Stimulated activated CD4-positive, alpha-beta T cell treated with anti-CD3 and anti-CD28 coated beads, Interleukin-2, amount 100 ng/mL, for 24 hours (primary cell): ENCODE measurements at places on chromosomes 1 and 21.

DNA sequence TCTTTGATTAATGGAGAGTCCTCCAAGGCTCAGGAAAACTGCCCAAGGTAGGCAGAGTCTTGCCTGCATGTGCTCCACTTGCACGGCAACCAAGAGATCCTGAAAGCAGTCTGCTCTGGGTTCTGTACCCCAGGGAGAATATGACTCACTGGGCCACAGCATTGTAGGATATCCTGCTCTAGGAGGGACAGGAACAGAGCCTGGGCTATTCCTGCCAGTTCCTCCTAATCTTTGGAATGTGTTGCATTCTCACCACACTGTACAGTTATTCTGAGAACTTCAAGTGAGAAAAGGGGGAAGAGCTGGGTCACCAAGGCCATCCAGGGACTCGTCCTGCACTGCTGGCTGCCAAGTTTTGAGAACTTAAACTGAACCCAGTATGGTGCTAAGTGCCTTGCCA lies 278.5 kb downstream of the MATN1 start:
- DNase-seq = no peak

DNA sequence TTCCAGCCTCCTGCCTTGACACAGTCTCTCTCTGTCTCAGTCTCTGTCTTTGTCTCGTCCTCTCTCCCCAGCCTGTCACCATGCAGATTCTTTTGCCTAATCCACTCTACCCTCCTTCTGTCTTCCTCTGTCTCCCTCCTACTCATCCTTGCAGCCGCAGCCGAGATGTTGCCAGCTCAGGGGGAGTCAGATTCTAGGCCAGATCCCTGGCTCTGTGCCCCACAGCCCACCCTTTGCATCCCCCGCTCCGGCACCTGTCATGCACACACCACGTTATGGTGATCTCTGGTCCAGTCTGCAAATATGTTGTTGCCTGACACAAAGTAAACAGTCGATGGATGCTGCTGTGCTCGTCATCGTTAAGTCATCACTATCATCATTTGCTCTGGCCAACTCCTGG lies 35.5 kb upstream of the IGSF21 start:
- DNase-seq = no peak

GRCh38 chr21:18601146-18601545 lies 197.6 kb upstream of the TMPRSS15 start:
- no peak for DNase-seq

GRCh38 chr1:209823143-209824041 lies 4.4 kb upstream of the UTP25 start:
- no peak for DNase-seq

- peak; percentile 55 for DNase-seq
Observed at GRCh38 chr1:165871311-165872067, 44.1 kb downstream of the UCK2 start.

DNA sequence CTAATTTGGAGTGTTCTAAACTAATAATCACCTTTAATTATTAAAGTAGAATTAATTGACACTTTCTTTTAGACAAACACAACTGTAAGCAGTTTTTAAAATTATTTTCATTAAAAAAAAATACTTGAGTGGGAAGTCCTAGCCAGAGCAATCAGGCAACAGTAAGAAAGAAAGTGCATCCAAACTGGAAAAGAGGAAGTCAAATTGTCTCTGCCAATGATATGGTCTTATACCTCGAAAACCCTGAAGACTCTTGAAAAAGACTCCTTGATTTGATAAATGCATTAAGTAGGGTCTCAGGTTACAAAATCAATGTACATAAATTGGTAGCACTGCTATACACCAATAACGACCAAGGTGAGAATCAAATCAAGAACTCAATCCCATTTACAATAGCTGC lies 83.0 kb upstream of the GADD45A start:
- no peak for DNase-seq

DNA sequence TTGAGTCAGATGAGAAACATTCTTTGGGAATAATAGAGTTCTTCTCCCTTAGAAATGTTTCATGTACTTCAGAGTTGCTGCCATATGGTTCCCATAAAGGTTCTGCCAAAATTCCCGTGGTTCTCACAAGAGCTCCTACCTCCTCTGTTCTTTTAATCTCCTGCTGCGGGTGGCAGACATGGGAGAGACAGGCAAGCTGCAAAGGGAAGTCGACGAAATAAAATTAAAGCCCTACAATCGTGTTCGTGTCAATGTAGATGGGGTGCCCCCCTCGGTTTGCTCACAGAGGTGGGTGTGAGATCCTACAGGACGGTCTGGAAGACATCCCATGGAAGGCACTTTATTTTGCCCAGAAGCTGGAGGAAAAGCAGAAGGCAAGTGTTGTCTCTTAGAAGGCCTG lies 276.0 kb downstream of the RWDD3 start:
- no peak for DNase-seq

DNA sequence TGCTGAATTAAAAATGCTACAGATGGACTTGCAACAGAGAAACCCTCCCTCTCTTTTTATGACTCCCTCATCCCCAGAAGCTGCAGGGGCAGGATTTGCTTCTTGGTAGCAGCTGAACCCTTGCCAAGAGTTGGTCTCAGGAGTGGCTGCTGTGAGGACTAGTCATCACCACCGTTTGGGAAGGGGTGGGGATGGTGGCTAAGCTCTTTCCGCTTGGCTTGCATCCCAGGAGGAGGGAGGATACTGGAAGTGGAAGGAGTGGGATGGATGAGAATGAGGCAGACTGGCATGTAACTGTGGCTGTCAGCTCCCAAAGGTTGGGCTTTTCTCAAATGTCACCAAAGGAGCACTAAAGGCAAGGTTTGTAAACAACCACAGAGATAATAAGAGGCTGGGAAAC lies 50.8 kb upstream of the COL24A1 start:
- no peak for DNase-seq

GRCh38 chr1:178345238-178345637 lies 151.5 kb downstream of the CLEC20A start:
- no peak for DNase-seq

GRCh38 chr21:36551731-36552433 lies 72.0 kb upstream of the CLDN14 start:
- no peak for DNase-seq

GRCh38 chr1:53155534-53155933 lies 13.1 kb upstream of the SLC1A7 start:
- no peak for DNase-seq

DNA sequence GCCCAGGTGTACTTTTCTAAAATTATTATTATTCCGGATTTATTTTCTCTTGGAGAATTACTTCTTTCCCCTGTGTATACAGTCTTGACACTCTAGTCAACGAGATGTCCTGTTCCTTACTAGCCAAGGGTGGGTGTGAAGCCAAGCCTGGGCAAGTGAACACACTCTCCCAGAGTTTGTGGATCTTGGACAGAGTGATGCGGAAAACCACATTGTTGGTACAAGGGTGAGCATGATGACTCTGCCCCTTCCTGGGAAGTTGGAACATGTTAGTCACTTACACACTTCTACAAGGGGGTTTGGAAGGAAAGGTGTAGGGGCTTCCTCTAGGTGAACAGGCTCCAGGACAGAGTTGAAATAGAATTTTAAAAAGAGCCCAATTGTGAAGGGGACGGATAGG lies 20.0 kb upstream of the RD3 start:
- DNase-seq = no peak

DNA sequence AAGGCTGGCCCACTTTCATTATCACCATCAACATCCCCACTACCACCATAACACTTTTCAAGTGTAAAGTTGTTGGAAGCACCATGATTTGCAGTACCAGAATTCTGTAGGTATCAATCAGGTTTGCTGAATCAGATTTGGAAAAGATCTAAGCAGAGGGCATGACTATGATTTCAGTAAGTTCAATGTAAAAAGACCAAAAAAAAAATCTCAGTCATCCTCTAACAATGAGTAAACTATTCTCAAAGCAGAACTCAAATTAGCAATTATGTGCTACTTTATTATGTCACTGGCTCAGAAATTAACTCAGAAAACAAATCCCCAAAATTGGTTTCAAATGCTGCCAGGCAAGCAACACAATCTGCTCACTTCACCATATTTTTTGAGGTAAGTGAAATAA lies 187.8 kb upstream of the HP1BP3 start:
- no peak for DNase-seq

DNA sequence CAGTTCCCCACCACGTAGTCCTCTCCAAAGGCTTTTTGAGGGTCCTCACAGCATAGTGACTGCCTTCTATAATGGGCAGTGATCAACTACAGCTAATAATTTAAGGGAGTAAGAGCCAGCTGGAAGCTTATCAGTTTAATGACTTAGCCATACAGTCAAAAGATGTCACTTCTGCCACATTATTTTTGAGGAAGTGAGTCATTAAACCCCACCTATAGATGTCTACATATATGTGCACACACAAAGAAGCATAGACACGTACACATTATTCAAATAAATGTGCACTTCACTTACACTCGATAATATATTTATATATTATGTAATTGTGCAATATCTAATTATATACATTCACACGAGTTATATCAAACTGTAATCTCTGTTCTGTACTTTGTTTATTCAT lies 1704.7 kb downstream of the KCNT2 start:
- no peak for DNase-seq

DNA sequence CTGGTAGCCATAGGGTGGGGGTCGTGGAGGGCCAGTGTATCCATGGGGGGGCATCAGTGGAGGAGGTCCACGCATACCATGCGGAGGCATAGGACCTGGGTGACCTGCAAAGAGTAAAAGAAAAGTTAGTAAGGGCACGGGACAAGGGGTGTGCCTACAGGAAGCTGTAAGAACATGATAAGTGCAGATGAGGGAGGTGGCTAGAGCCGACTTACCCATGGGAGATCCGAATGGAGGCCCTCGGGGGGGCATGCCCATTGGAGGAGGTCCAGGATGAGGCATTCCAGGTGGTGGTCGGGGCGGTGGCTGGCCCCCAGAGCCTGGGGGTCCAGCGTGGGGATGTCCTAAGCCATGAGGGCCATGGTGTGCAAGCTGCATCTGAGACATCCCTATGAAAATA lies 4.0 kb downstream of the SF3B4 start:
- DNase-seq = no peak

DNA sequence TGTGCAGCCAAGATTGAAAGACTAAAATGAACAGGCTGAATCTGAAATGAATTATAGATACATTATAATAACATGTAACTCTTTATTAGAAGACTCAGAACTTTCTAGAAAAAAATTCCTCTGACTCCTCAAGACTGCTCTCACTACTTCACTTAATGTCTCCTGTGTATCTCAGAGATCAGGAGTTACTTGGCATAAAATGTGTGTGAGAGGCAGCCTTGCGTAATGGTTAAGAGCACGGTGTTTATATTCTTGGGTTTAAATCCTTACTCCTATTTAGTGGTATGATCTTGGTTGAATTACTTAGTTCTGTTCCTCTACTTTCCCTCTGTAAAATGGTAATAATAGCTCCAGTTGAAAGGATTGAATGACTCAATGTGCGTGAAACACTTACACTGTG lies 634.9 kb downstream of the LTN1 start:
- DNase-seq = no peak

DNA sequence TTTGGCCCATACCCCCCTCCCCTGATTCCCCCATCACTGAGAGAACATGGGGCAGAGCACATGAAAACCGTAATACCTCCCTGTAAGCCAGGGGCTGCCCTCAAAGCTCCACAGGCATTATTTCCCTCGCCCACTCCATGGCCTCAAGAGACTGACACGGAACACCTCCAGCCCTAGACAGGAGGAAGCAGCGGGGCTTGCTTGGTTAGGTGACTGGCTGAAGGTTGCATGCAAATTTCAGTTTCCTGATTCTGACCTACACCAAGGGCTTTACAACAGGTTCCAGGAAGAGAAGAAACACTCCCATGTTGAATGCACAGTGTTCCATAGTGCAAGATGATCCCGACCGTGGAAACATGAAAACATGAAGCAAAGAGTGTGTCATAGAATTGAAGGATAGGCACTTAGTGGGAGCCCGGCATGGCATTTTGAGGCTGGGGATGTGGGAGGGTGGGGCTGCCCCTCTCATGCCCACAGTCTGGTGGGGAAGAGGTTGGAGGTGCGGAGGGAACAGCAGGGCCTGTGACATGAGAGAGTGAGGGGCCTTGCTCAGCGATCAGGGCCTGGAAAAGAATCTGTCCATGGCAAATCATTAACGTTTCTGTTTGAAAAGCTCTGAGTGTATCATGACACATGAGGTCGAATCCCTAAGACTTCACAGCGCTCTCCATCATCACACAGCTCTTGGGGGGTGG lies 33.5 kb downstream of the GPR137B start:
- DNase-seq = no peak

- no peak for DNase-seq
Observed at GRCh38 chr1:153750026-153750995, 22.5 kb downstream of the INTS3 start.

GRCh38 chr1:208192995-208193394 lies 51.2 kb downstream of the PLXNA2 start:
- no peak for DNase-seq

- no peak for DNase-seq
Observed at GRCh38 chr21:45943630-45944540, 37.7 kb upstream of the COL6A1 start.

GRCh38 chr1:11129649-11130390 lies 30.2 kb upstream of the EXOSC10 start:
- no peak for DNase-seq

- DNase-seq = no peak
Observed at GRCh38 chr1:199574950-199575349, 452.6 kb upstream of the NR5A2 start.

GRCh38 chr1:208271236-208271635 lies 27.1 kb upstream of the PLXNA2 start:
- no peak for DNase-seq

DNA sequence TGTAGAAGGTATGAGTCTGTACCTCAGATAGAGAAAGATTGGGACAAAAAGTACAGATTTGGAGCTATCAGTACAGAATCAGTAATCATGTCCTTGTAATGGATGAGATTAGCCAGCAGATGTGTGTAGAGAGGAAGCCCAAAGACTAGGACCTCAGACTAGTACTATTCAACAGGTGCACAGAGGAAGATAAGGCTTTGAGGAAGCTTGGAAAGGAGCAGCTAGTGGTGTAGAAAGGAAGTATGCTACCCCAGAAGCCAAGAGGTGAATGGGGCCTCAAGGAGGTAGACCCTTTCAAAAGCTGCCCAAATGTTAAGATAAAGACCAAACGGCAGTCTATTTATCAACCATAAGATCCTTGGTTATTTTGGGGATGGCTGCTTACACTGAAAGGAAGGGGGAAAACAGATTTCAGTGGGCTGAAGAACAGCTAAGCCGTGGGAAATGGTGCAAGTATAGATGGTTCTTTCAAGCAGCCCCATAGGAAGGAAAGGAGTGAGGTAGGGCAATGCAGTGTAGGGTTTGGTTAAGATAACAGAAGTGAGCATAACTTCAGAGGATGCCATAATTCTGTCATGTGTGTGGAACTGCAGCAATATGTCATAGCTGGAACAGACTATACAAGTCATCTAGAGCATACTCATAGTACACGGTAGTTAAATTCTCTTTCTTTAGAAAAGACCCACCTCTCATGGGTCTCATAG lies 221.7 kb downstream of the HHIPL2 start:
- DNase-seq = no peak

DNA sequence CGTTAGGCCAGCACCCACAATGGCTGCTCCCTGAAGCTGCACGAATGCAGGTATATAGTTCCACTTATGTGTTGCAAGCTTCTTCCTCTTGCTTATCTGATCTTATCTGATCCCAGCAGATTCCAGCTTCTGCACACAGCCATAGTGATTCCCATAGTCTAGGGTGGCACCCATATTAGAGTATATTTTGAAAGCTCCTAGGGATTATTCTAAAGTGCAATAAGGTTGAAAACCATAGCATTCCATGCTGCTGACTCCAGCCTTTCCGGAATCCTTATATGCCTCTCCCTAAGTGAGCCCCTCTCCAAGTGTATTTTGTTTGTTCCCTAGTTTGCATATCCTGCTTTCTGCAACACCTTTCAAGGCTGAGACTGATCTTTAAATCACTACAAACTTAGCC lies 432.0 kb downstream of the SETD4 start:
- DNase-seq = no peak

- no peak for DNase-seq
Observed at GRCh38 chr1:58941471-58942289, 157.8 kb upstream of the JUN start.
